ENCODE measurements at places on chromosomes 1 and 21. TPM values are rescaled to one million over a fixed set of nuclear protein-coding genes. Genes with fewer than 3 reads are reported as not detected.

SPOCD1 gene
- polyA plus RNA-seq: 1.3 TPM

VSIG8 gene
- 0.20 TPM for polyA plus RNA-seq

MAP7D1 gene
- polyA plus RNA-seq: 79.9 TPM

OR6P1 gene
- polyA plus RNA-seq: not detected

LCE1A gene
- not detected for polyA plus RNA-seq

LRRC3 gene
- polyA plus RNA-seq: 1.0 TPM

RORC gene
- polyA plus RNA-seq: 1.7 TPM

SESN2 gene
- polyA plus RNA-seq: 2.9 TPM

LCE1C gene
- not detected for polyA plus RNA-seq

CLDN8 gene
- polyA plus RNA-seq: not detected

SLC44A5 gene
- 0.38 TPM for polyA plus RNA-seq

SPRR3 gene
- polyA plus RNA-seq: 2.9 TPM

PLA2G2C gene
- 0.08 TPM for polyA plus RNA-seq

RCAN3 gene
- polyA plus RNA-seq: 1.0 TPM

Data from adrenal gland (tissue), 19 donors.